ENCODE measurements at places on chromosomes 11 and 22.

- no peak for DNase-seq
These were observed 584.9 kb upstream of the CCDC90B start for GRCh38 chr11:83871054-83871453.

DNA sequence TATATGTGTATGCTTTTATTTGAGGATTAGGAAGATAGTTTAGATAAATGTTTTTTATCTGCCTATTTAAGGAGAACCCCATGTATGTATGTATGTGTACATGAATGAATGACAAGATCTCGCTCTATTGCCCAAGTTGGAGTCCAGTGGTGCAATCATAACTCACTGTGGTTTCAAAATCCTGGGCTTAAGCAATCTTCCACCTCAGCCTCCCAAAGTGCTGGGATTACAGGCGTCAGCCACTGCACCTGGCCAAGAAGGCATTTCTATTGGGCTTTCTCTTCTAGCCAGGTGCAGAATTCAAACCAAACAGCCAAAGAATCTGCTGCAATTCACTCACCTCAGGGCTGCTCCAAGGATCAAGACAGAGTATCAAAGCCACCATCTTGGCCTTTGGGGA lies 25.5 kb upstream of the DGKZ start:
- no peak for DNase-seq

- no peak for DNase-seq
These were observed 59.2 kb downstream of the DDIAS start for GRCh38 chr11:82960779-82961143.

GRCh38 chr11:3213659-3214419 lies 4.8 kb downstream of the MRGPRG start:
- DNase-seq = no peak

DNA sequence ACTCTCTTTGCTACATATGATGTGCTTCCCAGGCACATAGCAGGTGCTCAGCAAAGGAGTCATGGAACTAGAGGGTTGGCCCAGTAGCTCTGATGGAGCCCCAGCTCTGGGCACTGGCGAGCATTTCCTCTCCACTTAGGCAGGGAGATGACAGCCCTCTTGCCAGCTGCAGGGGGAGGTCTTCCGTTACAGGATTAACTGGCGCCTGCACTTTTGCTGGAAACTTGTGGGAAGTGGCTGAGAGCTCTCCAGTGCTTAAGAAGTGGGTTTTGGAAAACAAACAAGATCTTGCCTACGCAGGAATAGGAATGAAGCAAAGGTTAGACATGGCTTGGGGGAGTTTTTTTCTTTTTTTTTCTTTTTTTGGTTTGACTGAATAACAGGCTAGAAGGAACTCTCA lies 75.5 kb downstream of the MICAL2 start:
- peak; percentile 84 for DNase-seq

DNA sequence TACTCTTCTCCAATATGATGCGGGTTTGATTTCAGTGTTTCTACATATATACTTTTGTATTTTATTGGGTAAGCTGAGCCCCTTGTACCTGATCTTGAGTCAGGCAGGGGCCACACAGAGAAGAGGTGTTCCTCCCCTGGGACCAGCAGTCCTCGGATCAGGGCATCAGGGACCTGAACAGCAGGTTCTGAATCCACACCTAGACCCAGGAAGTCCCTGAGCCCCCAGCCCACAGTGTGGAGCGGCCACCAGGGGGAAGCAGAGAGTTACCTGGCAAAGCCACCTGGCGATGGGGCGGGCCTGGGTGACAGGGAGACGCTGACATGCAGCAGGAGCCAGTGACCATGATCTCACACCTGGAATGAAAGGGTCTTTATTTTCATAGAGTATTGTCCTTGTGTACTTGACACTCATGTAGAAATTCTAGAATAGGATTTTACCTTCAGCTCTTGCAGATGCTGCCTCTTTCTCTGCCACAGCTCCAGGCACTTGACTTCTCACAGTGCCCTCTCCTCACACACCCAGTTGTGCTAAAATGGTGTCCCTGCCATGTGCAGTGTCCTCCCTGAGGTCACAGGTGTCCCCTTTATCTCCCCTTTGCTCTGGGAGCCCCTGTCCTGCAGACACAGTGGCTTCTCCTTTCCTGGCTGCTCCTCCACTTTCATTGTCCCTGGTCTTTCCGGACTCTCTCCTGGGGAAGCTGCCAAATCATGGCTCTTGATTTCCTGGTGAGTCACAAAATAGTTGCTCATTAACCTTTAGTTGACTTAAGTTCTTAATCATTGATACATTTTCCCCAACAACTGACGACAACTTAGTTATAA lies 48.5 kb downstream of the GGTLC2 start:
- DNase-seq = no peak

DNA sequence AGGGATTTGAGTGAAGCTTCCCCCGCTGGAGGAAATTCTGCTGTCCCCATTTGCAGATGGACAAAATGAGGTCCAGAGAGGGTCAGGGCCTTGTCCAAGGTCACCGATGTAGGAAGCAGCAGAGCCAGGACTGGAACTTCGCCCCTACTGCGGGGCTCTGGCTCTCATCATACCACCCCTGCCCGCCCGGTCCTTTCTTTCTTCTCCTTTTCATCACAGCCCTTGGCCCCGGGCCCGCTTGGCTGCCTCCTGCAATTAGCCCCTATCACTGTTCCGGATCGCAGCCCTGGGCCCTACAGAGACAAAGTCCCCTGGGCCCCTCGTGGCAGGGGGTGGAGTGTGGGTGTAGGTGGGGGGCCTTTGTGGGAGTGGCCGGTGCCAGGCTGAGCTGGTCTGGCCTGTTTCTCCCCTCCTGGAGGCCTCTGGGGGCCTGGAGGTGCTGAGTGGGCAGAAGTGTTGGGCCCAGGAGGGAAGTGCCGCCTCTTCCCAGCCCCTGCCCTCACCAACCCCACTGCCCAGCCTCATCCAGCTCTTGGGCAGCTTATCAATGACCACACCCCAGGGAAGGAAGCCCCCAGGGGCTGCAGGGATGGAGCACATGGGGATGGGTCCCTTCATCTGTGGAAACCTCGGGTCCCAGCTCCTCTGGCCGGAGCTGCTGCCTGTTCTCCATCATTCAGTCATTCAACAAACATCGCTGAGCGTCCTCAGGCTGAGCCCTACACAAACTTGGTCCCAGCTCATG lies 3.4 kb downstream of the EMID1 start:
- DNase-seq = no peak
